ENCODE measurements at places on chromosomes 5 and 9. TPM values are rescaled to one million over a fixed set of nuclear protein-coding genes. Genes with fewer than 3 reads are reported as not detected.

Gene PCDHB16
- 0.34 TPM for total RNA-seq

DNA sequence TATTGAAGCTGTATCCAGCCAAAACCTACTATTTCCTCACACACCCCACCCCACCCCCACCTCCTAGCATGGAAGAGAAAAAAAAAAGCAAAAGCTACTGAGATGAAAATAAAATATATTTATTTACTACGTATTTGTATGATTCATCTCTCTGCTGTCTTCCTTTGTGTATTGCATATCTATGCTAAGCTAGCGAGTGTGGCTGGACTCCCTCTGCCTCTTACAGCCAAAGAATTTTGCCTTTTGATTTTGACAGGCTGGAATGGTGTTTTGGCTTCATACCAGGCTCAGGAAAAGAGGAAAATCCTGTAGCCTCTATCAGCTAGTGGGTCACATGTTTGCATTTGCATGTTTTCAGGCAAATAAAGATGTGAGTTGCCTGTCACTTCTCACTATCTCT lies 2.2 kb downstream of the ABLIM3 start:
- DNase-seq, result no peak

Gene NUTM2F
- not detected for total RNA-seq

Gene BARHL1
- total RNA-seq, result not detected

- DNase-seq, result no peak
These were observed 75.5 kb downstream of the GPBP1 start for GRCh38 chr5:57249265-57249874.

Measured in left colon (tissue), 2 donors.